ENCODE measurements at places on chromosomes 5 and 9.

DNA sequence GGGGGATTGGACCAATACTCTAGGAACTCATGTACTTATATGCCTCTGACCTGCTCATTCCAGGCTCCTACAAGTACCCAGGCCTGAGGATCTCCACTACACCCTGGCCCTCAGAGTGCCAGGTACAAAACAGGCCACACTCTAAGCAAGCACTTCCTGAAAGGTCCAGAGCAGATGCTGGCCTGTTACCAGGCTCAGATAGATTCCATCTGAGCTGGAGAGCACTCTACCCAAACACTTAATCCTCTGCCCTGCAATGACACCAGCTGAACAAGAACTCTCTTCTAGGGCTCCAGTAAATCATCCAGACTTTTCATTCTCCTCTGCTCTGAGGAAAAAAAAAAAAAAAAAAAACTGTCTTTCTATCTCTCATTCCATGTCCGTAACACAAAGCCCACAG is 2.9 kb downstream of the P4HA2 start:
- DNase-seq = no peak

DNA sequence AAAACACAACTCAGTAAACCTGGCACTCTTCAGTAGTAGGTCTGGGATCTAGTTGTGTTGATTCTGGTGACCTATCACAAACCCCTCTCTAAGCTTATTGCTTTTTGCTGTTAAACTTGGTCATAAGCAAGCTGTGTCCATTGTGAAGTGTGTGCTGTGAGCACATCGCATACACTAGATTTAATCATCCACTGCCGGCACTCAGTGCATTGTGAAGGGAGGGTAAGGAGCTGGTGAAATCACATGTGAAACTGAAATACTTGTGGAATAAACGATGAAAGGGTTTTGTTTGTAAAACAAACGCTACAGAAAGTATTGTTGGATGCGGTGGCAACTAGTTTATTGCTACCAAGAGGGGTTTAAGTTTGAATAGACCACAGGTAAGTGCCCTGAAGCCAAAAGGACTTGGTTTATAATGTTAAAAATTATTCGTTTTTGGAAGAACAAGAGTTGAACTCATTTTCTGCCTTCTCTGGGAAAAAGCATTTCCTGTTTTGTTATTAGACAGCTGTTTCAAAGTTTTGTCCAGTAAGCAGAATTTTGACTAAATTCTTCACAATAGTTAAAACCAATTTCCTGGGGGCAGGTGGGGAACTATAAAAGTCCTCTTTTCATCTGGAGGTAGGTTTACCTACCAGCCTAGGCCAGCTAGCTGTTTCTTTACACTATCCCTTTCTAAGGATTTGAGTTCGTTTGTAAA is 24.6 kb downstream of the TJP2 start:
- no peak for DNase-seq

DNA sequence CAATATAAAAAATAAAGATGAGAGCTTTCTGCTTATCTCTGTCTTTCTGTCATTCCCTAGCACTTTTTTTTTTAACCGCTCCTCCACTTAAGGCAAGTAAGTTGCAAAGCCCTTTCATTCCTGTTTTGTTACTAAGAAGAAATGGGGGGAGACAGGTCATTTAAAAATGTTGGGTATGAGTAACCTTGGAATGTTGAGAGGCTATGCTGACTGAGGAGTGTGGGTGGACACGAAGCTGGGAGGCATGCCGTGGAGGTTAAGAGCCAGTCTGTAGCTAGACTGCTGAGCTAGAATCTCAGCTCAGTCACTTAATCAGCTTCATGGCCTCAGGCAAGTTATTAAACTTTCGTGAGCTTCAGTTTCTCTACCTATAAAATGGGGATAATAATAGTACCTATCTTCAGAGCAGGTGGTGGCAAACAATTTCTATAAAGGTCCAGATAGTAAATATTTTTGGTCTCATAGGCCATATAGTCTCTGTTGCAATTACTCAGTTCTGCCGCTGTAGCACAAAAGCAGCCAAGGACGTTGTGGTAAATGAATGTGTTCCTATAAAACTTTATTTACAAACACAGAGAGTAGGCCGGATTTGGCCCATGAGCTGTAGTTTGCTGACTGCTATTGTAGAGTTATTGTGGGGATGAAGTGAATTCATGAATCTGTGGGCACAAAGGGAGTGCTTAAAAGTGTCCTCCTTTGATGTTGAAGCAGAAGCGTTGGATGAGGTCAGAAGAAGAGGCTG is 220.0 kb downstream of the GABBR2 start:
- DNase-seq = no peak

GRCh38 chr5:132008961-132009680 is 2.3 kb downstream of the ACSL6 start:
- DNase-seq = no peak

All from hematopoietic multipotent progenitor cell treated with erythropoietin and hydrocortisone succinate and interleukin-3 and kit ligand, for 4 days (in vitro differentiated cells).